ENCODE measurements at places on chromosomes 2 and 18. TPM values are rescaled to one million over a fixed set of nuclear protein-coding genes. Genes with fewer than 3 reads are reported as not detected.

GRCh38 chr2:21837168-21837960 lies 713.6 kb downstream of the TDRD15 start:
- no peak for DNase-seq
- H3K36me3 ChIP-seq = no peaks in the 10 kb centered on the region
- no peak overlapping the region for H3K4me3 ChIP-seq

DNA sequence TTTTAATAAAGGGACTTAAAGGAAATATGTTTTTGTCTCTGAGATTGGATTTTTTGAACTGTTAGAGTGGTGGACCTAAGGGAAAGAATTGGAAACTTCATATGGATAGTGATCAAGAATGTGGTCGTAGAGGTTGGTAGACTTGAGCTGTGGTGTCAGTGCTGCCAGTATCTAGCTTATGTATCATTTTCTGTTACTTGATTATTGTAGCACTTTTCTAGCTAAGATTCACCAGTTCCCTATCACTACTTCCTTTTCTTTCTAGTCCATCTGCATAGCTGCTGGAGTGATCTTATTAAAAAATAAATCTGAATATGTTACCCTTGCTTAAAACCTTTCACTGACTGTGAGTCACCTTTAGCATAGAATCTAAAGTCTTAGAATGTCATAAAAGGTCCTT lies 6.0 kb downstream of the ACVR2A start:
- H3K4me3 ChIP-seq = no peak overlapping the region
- H3K36me3 ChIP-seq = no peaks in the 10 kb centered on the region
- peaks cover 34% of the 10 kb centered on the region for H3K4me1 ChIP-seq
- no peaks in the 10 kb centered on the region for H3K27me3 ChIP-seq
- no peak overlapping the region for H3K27ac ChIP-seq
- no peak for DNase-seq

DNA sequence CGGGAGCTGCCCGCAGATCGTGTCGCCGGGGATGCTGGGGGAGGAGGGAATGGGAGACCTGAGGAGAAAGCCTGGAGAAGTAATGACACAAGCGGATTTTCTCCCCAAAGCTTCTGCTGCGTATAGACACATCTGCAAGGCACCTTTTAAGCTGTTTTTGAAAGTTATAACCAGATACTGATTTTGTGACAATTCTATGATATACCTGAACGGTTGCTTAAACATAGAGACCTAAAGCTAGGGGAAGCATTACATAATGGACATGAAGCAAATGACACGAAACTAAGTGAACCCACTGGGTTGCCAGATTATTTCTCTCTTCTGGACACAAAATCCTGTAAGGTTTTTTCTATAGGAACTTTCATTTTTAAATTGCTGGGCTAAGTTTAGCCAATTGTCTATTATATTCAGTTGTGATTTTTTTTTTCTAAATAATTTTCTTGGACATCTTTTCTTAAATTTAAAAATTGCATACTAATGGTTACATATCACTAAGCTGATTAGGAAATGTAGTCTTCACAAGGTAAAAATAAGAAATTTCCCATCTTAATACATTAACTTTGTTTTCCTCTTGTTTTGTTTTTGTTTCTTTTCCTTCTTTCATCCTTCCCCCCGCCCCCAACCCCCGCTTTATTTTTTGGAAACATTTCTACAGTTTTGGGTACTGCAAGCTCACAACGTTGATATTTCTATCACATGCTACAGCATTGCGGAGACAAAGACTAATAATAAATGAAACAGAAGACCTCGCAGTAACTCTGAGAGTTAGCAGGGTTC lies 1.3 kb downstream of the OSBPL6 start:
- H3K36me3 ChIP-seq = no peaks in the 10 kb centered on the region
- DNase-seq = no peak
- H3K27me3 ChIP-seq = peaks cover 46% of the 10 kb centered on the region
- H3K4me1 ChIP-seq = peaks cover 17% of the 10 kb centered on the region

The IL1F10 gene
- not detected for total RNA-seq
